Stimulated activated CD4-positive, alpha-beta T cell treated with anti-CD3 and anti-CD28 coated beads, Interleukin-1b, Interleukin-23, amount 100 ng/mL, for 48 hours (primary cell): ENCODE measurements at places on chromosomes 5 and 9.

DNA sequence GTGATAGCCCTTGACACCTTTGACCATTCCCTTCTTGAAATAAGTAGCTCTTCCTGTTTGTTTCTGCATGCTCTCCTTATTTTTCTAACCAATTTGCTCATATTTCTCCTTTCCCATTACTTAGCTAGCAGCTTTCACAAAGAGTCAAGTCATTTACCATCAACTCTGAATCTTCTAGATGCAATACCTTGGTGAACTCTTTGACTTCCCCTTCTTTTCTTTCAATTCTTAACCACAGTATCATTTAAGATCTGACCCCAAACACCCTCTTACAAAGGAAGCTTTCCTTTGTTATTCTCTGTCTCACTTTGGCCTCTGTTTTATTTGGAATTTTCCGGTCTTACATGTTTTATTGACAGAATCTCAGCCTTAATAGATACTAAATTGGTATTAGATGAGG, 14.0 kb downstream of the NFX1 start:
- no peak for DNase-seq

DNA sequence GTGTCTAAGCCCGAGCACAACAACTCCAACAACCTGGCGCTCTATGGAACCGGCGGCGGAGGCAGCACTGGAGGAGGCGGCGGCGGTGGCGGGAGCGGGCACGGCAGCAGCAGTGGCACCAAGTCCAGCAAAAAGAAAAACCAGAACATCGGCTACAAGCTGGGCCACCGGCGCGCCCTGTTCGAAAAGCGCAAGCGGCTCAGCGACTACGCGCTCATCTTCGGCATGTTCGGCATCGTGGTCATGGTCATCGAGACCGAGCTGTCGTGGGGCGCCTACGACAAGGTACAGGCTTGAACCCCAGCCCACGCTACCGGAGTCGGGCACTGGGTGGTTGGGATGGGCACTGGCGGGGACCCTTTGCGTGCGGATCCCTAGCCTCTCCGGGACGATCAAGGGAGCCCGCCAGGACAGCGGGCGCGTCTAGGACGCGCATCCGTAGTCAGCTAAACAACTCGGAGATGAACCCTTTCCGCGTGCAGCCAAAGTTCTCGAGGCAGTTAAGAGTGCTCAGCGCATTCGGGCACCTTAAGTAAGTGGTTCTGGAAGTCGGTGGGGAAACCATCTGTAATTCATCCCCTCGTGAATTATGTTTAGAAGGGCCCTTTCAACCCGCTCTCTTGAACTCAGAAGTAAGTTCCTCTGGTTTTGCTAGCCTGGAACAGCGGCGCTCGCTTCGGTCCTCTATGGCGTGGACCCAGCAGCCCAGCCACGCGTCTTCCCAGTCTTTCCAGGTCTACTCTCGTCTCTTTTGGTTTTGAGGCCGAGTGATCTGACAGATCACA, 1.3 kb downstream of the KCNN2 start:
- no peak for DNase-seq

DNA sequence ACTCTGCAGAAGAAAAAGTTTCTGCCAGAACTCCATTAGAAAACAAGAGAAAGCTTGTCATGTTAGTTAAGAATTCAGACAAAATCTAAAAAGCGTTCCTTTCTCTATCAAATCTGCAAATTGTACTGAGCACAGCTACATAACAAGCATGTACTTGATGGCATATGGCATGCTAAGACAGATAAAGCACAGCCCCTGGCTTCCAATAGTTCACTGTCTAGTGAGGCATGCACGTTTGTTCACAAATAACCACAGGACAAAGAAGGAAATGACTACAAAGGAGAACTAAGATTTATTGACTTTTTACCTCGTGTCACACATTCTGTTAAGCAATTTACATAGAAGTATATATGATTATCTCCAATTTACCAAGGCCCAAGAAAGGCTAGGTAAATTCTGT, 518.2 kb upstream of the TLE4 start:
- DNase-seq = no peak

DNA sequence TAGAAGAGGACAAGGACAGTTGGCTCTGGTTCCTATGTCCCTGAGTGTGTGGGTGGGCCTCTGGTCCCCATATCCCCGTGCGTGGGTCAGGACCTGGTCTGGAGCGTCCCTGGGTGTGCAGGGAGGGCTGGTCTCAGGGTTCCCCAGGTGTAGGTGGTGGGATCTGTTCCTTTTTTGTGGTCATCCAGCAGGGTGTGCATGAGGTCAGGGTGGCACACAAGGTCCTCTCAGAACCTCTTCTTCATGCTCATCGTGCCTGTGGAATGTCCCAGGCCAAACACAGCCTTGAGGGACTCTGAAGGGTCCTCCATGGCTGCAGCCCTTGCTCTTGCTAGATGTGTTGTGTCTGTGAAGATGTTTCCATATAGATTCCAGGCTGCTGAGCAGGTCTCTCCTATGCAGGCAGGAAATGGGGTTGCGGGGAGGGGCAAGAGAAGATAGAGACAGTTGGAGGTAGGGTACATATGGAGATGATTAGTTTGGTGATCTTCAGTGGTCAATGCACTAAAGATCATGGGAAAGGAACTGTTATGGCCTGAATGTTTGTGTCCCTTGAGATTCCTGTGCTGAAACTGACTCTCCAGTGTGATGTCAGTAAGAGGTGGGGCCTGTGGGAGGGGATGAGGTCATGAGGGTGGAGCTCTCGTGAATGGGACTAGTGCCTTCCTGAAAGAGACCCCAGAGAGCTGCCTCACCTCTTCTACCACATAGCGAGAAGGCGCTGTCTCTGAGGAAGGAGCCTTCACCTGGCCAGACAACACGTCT, 53.1 kb downstream of the NXNL2 start:
- no peak for DNase-seq

DNA sequence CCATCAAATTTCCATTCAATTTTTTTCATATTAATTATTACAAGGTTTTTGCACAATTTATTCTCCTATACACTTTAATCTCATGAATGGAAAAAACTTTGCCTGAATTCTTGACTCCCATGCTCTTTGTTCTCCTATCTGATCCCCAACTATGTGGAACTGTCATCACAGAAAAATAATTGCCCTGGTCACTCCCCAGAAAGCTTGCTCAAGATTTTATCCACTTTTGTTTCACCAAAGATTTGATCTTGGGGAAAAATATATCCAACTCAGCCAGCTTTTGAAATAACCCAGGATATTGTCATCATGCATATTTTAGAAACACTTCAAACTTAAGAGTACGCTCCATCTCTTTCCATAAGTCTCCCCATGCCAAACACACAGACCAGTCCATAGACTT, 77.7 kb upstream of the PPP2R2B start:
- DNase-seq = no peak

- no peak for DNase-seq
Measured at GRCh38 chr5:124859027-124859426, 112.6 kb upstream of the ZNF608 start.

- DNase-seq = no peak
Measured at GRCh38 chr9:38027714-38028113, 41.3 kb downstream of the SHB start.

- no peak for DNase-seq
Measured at GRCh38 chr5:5751498-5751897, 329.0 kb downstream of the ICE1 start.

DNA sequence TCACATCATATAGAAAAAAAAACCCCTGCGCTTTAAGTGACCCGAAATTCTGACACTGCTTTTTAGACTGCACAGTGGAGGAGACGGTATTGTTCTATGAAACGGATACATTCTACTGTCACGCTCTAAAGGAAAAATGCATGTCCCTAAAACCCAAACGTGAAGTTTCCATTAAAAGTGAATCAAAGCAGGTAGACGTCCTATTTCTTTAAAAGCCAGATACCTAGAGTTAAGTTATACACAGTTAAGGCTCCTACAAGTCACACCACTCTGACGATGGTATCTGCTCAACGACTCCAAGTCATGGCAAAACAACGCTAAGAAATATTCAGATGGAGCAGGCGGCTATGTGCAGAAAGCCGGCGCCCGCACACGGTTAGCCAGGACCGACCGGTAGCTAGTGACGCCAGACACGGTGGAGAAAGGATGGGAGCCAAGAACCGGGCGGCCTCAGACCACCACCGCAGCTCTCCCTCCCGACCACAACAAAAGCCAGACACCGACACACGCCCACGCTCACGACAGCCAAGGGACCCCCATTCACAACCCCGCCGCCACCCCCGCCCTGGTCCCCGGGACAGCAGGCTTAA, 734 bp downstream of the SKP1 start:
- no peak for DNase-seq

- no peak for DNase-seq
Measured at GRCh38 chr5:111143910-111144309, 51.8 kb downstream of the WDR36 start.

- DNase-seq = no peak
Measured at GRCh38 chr5:168587987-168588386, 8.8 kb upstream of the PANK3 start.

DNA sequence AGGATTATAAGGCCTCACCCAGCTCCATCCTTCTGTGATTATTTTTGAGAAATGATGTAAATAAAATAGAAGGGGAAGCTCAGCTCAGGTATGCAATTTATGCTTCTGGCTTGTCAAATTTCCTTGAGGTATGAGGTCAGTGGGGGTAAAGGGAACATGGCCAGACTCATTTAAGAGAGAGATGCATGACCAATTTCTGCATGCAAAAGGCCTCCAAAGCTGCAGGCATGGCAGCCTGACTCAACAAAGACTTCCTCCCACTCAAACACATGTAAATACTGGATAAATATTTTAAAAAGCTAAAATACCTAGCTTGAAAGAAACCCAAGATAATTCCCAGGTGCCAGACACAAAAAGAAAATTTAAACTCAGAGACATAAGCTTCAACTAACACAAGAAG, 101.4 kb upstream of the SLC1A3 start:
- no peak for DNase-seq

GRCh38 chr5:179763215-179763945, 30.4 kb upstream of the LTC4S start:
- DNase-seq = peak; percentile 25

GRCh38 chr5:134794082-134794481, 35.5 kb downstream of the DDX46 start:
- DNase-seq = no peak

DNA sequence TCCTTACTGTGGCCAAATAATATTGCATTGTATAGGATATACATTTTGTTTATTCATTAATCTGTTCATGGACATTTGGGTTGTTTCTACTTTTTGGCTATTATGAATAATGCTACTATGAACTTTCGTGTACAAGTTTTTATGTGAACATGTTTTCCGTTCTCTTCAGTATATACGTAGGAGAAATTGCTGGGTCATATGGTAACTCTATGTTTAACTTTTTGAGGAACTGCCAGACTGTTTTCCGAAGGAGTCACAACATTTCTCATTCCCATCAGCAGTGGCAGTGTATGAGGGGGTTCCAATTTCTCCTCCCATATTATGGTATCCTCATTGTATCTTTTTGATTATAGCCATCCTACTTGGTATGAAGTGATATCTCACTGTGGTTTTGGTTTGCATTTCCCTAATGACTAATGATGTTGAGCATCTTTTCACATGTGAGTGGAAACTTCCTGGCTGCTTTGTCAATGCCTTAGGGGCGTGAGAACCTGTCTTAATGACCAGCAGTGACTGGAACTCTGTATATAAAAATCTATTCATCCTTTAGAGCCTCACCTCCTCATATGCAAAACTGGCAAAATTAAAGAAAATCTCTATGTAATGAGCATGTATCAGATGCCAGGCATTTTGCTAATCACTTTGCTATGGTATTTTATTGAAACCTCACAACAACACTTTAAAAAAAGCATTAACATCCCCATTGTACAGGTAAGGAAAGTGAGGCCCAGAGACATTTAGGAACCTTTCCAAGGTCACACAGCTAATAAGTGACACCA, 47.8 kb upstream of the TGFBR1 start:
- peak; percentile 25 for DNase-seq

DNA sequence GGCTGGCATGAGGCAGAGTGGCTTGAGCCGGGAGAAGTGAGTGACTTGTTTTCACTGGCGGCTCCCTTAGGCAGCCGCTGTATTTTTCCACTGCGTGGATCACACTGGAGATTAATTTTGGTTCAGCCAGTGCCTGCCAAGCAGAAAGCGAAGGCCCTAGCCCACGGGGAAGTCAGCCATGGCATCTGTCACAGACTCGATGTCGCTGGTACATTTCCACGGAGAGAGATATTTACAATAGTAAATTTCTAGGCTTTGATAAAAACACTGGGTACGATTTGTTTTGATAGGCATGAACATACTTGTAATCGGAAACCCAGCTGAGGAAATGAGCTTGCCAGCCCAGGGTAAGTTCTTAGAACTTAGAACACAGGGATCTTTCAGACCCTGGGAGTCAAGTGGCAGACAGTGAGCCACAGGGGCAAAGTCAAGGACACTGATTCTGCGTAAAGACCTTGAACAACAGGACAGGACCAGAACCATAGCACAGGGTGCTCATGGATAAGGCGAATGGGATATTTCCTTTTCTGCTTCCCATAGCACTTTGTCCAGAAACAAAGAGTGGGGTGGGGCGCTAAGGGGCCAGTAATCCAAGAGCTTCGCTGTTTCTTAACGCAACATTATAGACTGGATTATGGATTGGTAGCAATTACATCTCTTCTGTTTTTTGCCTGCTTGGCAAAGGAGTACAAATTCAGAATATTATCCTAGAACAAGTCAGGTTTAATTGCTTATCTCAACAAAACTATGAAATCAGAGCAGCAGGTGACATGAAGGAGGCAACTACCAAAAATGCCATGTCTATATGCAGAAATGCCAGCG, 4.5 kb downstream of the DUSP1 start:
- no peak for DNase-seq

DNA sequence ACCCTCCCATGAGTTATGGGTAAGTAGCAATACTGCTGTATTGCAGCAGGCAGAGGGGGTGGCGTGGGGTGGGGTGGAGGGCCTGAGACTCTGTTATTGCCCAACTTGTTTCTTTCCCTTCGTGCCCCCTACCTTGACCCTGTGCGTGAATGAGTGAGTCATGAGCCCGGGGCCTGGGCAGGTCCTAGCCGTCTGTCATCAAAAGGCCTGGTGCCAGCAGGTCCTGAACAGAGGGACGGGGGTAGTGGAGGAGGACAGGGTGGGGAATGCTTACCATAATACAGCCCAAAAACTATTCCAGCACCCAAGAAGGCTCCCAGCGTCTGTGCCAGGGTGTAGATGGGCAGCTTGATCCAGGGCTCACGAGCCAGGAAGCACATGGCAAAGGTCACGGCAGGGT, 4.3 kb downstream of the AQP3 start:
- no peak for DNase-seq

DNA sequence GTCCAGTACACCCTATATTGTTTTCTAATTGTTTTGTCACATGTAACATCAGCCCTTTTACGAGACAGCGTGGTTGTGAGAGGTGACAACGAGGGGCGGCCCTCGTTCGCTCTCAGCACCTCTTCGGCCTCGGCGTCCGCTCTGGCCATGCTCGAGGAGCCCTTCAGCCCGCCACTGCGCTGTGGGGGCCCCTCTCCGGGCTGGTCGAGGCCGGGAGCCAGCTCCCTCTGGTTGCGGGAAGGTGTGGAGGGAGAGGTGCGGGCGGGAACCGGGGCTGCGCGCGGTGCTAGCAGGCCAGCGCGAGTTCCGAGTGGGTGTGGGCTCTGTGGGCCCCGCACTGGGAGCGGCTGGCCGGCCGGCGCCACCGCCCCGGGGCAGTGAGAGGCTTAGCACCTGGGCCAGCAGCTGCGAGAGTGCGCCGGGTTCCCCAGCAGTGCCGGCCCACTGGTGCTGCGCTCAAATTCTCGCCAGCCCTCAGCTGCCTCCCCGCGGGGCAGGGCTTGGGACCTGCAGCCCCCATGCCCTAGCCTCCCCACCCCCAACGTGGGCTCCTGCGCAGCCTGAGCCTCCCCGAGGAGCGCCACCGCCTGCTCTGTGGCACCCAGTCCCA, 145.0 kb downstream of the PSAT1 start:
- no peak for DNase-seq

GRCh38 chr5:77972469-77973252, 196.5 kb upstream of the TBCA start:
- DNase-seq = no peak

- no peak for DNase-seq
Measured at GRCh38 chr5:157952374-157952685, 93.4 kb upstream of the CLINT1 start.
